Activated CD8-positive, alpha-beta T cell treated with anti-CD3 and anti-CD28 coated beads, Interleukin-2, amount 10 ng/mL, durations not matched to agents 7 days and 5 days (primary cell): ENCODE measurements at places on chromosomes 6 and 20. TPM values are rescaled to one million over a fixed set of nuclear protein-coding genes. Genes with fewer than 3 reads are reported as not detected.

The PSMB9 gene
- total RNA-seq: 325 TPM

The FAM184A gene
- 2.2 TPM for total RNA-seq

The ECT2L gene
- not detected for total RNA-seq

The XPO5 gene
- total RNA-seq: 62.1 TPM

The DOK5 gene
- total RNA-seq: not detected

The CD83 gene
- total RNA-seq: 10.1 TPM

The FNDC11 gene
- 0.26 TPM for total RNA-seq

The PAX1 gene
- total RNA-seq: not detected

The ULBP3 gene
- 2.9 TPM for total RNA-seq

The TMEM200A gene
- 2.7 TPM for total RNA-seq

The BMP5 gene
- total RNA-seq: not detected
